ENCODE measurements at places on chromosomes 4 and X. TPM values are rescaled to one million over a fixed set of nuclear protein-coding genes. Genes with fewer than 3 reads are reported as not detected.

Gene DOK7
- 1.6 TPM for total RNA-seq

Gene VAMP7
- total RNA-seq: 53.2 TPM

Gene CACNA1F
- total RNA-seq: 1.6 TPM

Gene PNMA6A
- 0.97 TPM for total RNA-seq

Gene MAGEC2
- not detected for total RNA-seq

Gene NUP62CL
- total RNA-seq: 0.92 TPM

DNA sequence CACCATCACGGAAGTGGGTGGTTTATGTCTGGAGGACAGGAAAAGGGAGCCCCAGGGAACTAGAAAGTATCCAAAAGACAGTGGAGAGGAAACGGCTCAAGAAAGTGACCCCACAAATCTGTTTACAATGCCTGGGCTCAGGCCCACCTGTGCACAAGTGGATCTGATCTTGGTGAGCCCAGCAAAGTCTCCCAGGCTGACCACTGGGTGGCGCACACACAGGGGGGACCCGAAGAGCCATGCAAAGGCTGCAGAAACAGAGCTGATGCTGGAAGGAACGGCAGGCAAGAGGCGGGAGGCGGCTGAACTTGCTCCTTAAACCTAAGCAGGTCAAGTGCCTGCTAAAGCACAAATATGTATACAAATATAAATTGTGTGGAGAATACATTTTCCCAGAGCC lies 9.6 kb downstream of the HAUS7 start:
- H3K27ac ChIP-seq: no peak overlapping the region
- H3K4me3 ChIP-seq: no peak overlapping the region
- H3K4me1 ChIP-seq: no peaks in the 10 kb centered on the region
- peaks cover 10% of the 10 kb centered on the region for H3K36me3 ChIP-seq
- DNase-seq: peak; percentile 85

DNA sequence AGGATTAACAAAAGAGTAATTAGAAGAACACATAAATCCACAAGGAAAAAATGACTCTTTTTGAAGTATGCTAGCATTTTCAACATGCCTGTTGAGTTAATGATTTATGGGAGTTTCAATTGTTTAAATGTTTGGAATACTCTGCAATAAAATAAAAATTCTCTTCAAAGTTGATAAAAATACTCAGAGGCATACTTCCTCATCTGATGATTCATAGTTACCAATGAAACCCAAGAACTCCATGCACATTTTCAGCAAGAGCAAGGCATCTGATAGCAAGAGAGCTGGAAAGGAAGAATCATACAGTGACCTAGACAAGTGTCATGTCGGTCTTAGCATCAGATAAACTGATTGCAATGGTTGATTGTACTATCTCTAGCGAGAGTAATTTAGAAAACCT lies 443.7 kb upstream of the ATOH1 start:
- no peak for DNase-seq
- H3K36me3 ChIP-seq: no peaks in the 10 kb centered on the region
- H3K27me3 ChIP-seq: no peaks in the 10 kb centered on the region
- H3K4me1 ChIP-seq: no peaks in the 10 kb centered on the region
- no peak overlapping the region for H3K4me3 ChIP-seq
- H3K27ac ChIP-seq: no peak overlapping the region

DNA sequence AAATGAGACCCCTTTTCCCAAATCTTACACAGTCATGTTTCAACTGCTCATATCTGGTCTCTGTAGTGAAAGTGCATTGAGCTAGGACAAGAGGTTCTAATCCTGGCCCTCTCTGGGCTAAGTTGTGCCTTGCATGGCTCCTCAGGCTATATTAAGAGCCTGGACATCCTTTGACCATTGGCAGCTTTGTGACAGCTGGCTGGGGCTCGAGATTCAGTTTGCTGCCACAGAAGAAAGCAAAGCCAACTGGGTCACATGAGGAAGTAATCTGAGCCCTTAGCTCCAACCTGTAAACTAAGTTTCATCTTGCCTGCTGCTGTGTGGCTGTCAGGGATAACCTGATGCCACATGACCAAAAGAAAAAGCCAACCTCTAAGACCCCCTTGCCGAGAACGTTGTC lies 51.8 kb upstream of the JADE1 start:
- no peak overlapping the region for H3K4me3 ChIP-seq
- H3K36me3 ChIP-seq: no peaks in the 10 kb centered on the region
- no peak for DNase-seq
- no peak overlapping the region for H3K27ac ChIP-seq

DNA sequence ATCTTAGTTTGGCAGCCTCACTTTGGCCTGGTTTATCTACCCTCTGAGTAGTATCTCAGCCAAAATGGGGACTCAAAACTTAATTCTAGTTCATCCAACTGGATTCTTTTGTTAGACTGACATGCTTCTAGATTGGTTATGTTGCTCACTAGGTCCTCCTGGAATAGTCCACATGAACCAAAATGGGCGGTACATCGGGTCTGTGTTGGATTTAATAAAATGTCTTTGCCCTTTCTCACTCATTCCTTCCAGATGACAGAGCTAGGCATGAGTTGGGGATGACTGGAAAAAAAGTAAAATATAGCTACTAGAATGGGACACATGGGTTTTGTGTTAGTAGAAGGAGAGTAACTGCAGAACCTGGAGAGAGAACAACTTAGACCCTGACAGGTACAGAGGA lies 247.9 kb downstream of the CCSER1 start:
- H3K36me3 ChIP-seq: no peaks in the 10 kb centered on the region
- no peak overlapping the region for H3K4me3 ChIP-seq
- DNase-seq: no peak
- H3K4me1 ChIP-seq: no peaks in the 10 kb centered on the region
- no peaks in the 10 kb centered on the region for H3K27me3 ChIP-seq

DNA sequence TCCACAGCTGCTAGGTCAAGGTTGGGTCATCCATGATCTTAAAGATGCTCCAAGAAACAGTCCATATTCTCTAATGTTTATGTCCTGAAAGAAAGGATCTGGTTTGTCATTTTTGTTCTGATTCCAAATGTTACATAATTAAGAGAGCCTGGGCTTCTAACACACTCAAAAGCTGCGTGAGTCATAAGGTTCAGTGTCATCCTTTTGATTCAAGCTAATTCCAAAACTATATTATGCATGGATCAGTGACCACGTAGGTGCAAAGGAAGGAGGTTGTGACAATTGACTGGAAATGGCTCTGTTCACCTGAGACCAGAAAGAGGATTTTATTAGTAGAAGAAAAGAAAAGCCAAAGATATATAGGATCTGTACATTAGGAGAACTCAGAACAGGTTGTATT lies 268.7 kb upstream of the GK2 start:
- no peak for DNase-seq
- H3K27me3 ChIP-seq: no peaks in the 10 kb centered on the region
- no peak overlapping the region for H3K4me3 ChIP-seq
- H3K27ac ChIP-seq: no peak overlapping the region

DNA sequence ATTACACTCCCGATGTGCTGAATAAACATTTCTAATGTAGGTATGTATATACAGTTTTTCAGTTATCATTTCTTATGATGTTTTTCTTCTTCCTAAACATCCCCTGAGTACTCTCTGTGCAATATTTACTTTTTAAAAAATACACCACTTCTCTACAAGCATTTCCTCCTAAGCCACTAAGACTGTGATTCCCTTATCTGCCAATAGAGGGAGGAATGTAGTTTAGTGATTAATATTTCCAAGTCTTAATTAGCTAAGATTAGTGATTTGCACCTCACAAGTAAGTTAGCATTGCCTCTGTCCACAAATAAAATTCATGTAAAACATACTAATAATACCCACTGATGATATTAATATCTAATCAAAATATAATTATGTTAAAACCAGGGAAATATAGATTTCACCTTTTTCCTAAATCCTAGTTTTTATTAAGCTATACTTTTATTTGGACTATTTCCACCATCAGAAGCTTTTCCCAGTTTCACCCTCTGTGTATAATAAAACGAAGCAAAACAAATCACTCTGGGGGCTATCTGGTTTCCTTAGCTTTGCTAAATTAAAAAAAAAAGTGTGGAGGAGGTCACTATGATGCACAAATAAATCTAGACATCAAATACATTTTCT lies 909.1 kb downstream of the FAT4 start:
- H3K27ac ChIP-seq: no peak overlapping the region
- DNase-seq: no peak
- no peaks in the 10 kb centered on the region for H3K4me1 ChIP-seq
- H3K4me3 ChIP-seq: no peak overlapping the region
- no peaks in the 10 kb centered on the region for H3K36me3 ChIP-seq

DNA sequence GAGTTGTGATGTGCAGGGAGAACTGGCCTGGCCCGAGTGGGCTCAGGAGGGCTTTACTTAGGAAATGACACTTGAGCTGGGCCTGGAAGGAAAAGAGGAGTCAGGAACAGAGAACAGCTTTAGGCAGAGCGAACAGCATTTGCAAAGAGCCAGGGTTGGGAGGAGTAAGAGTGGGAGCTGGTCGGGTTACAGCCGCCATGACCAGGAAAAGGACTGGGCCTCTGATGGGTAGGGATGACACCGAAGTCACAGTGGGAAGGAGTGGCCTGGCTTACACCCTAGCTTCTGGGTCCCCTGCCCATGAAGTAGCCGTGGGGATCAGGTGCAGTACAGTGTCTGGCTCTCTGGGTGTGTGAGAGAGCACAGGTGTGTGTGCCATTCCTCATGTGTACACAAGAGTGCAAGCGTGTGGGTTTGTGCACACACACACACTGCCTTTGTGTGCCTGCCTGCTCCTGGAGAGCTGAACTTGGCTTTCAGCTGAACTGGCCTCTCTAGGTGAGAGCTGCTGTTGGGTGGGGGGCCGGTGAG lies 31.6 kb downstream of the TRMT44 start:
- no peaks in the 10 kb centered on the region for H3K27me3 ChIP-seq
- peaks cover 47% of the 10 kb centered on the region for H3K36me3 ChIP-seq
- H3K4me1 ChIP-seq: no peaks in the 10 kb centered on the region
- H3K4me3 ChIP-seq: no peak overlapping the region
- no peak overlapping the region for H3K27ac ChIP-seq

- no peaks in the 10 kb centered on the region for H3K36me3 ChIP-seq
- peak within 1 kb of the TSS; percentile 76 for H3K27ac ChIP-seq
- peak; percentile 82 for DNase-seq
- peaks cover 5% of the 10 kb centered on the region for H3K27me3 ChIP-seq
- peak within 1 kb of the TSS; percentile 48 for H3K4me3 ChIP-seq
Observed at GRCh38 chrX:130171446-130172126, at the start of gene RAB33A. RAB33A (plus strand) TSS chrX:130171962; CDS start chrX:130172063, 101 bp downstream.

DNA sequence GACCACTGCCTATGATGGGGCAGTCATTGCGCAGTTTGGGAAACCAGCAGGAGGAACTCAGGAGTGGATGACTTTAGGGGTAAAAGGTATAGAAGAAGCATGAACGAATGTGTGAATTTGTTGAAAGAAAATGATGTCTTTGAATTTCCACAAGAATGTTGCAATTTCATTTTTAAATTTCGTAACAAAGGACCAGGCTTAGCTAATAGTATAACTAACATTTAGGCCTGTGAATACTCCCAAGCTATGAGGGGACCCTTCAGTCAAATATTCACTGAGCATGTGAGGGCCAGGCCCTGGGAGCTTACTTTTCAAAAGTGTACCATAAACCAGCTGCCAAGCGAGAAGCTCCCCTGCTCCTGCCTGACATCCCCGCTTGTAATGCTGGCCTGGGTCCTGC lies 5.3 kb downstream of the MPC1L start:
- no peaks in the 10 kb centered on the region for H3K27me3 ChIP-seq
- H3K36me3 ChIP-seq: peaks cover 7% of the 10 kb centered on the region
- H3K4me1 ChIP-seq: peaks cover 7% of the 10 kb centered on the region
- no peak overlapping the region for H3K4me3 ChIP-seq

- H3K4me1 ChIP-seq: no peaks in the 10 kb centered on the region
- H3K4me3 ChIP-seq: no peak overlapping the region
- H3K27me3 ChIP-seq: no peaks in the 10 kb centered on the region
Observed at GRCh38 chr4:185096032-185096653, 46.9 kb upstream of the SLC25A4 start.

- H3K4me3 ChIP-seq: peak overlapping the region; percentile 79
- H3K27ac ChIP-seq: peak overlapping the region; percentile 96
Observed at GRCh38 chr4:128810331-128810870, 901 bp downstream of the JADE1 start.

DNA sequence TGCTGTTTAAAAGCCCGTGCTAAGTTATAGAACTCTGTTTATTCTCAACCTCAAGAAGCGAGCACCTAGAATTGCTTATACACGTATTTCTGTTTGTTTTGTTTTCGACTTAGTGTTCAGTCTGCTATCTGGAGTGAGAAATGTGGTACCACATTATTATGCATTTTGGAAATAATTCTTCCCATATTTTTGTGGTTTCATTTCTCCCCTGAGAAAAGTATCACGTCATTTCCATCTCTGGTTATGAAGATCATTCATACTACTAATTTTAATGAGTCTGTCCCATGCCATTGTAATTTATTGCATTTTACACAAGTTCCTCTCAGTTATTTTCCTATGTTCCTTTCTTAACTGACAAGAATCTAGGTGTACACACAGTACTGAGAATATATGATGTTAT lies 186.0 kb downstream of the DCHS2 start:
- no peak overlapping the region for H3K27ac ChIP-seq
- no peaks in the 10 kb centered on the region for H3K27me3 ChIP-seq
- H3K36me3 ChIP-seq: no peaks in the 10 kb centered on the region

- H3K4me3 ChIP-seq: no peak overlapping the region
- H3K27me3 ChIP-seq: no peaks in the 10 kb centered on the region
- DNase-seq: no peak
- no peak overlapping the region for H3K27ac ChIP-seq
Observed at GRCh38 chrX:18286322-18286831, 65.7 kb upstream of the BEND2 start.

- no peaks in the 10 kb centered on the region for H3K36me3 ChIP-seq
- H3K27ac ChIP-seq: no peak overlapping the region
- H3K4me1 ChIP-seq: no peaks in the 10 kb centered on the region
- no peak overlapping the region for H3K4me3 ChIP-seq
- no peak for DNase-seq
- no peaks in the 10 kb centered on the region for H3K27me3 ChIP-seq
Observed at GRCh38 chr4:108831886-108832285, 69.0 kb upstream of the ETNPPL start.

DNA sequence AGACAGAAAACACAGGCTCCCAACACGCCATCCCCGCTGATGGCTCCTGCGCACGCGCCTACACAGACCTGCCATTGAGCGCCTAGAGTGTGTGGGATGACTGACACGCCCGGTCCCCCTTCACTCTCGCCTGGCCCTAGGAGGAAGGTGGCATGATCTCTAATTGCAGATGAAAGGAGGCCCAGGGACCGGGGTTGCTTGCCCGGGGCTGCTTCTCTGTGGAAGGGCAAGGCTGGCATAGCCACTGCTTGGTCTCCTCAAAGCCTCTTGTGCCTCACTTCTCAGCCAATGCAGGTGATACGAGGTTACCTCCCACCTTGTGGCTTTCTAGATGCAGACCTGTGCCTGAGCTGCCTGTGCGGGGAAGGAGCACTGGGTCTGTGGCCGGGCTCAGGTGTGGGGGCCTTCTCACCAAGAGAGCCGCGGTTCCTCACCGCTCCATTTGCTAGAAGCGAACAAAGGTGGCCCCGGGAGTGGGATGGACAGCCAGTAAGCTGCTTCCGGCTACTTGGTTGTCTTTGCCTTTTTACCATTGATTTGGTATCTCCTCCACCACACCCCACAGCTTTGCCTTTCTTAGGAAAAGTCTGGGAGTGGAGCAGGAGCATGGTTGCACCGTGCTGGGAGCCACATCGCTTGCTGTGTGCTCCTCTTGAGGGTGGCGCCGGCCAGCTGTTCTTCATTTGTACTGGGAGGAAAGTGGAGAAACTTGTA lies 47.0 kb downstream of the TBC1D14 start:
- no peaks in the 10 kb centered on the region for H3K36me3 ChIP-seq
- no peak overlapping the region for H3K4me3 ChIP-seq
- peaks cover 29% of the 10 kb centered on the region for H3K4me1 ChIP-seq
- no peak overlapping the region for H3K27ac ChIP-seq
- DNase-seq: peak; percentile 62

GRCh38 chr4:142845293-142846107 lies 601 bp downstream of the INPP4B start:
- H3K4me3 ChIP-seq: peak overlapping the region; percentile 51
- H3K4me1 ChIP-seq: peaks cover 21% of the 10 kb centered on the region
- peak overlapping the region; percentile 68 for H3K27ac ChIP-seq
- H3K27me3 ChIP-seq: peaks cover 55% of the 10 kb centered on the region
- peak; percentile 73 for DNase-seq
- H3K36me3 ChIP-seq: no peaks in the 10 kb centered on the region

Measured in spleen (tissue), 13 donors.